ENCODE measurements at places on chromosomes 5 and 9.

- DNase-seq, result no peak
Observed at GRCh38 chr9:112166176-112167140, 8.6 kb downstream of the SUSD1 start.

DNA sequence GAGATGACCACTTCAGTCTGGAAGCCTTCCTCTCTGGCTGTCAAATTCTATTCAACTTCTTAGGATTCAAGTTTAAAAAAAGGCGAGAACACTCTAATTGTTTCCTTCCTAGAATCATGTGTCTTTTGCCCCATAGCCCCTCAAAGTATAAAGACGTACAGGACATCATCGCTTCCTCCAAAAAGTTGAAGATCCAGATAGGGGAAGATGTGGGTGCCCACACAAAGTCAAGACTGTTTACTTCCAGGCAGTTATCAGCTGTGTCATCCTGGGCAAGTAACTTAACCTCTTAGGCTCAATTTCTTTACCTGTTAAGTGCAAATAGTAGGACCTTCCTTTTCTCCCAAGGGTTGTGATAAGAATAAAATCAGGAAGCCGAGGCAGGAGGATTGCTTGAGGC, 40.1 kb downstream of the PPARGC1B start:
- DNase-seq, result no peak

DNA sequence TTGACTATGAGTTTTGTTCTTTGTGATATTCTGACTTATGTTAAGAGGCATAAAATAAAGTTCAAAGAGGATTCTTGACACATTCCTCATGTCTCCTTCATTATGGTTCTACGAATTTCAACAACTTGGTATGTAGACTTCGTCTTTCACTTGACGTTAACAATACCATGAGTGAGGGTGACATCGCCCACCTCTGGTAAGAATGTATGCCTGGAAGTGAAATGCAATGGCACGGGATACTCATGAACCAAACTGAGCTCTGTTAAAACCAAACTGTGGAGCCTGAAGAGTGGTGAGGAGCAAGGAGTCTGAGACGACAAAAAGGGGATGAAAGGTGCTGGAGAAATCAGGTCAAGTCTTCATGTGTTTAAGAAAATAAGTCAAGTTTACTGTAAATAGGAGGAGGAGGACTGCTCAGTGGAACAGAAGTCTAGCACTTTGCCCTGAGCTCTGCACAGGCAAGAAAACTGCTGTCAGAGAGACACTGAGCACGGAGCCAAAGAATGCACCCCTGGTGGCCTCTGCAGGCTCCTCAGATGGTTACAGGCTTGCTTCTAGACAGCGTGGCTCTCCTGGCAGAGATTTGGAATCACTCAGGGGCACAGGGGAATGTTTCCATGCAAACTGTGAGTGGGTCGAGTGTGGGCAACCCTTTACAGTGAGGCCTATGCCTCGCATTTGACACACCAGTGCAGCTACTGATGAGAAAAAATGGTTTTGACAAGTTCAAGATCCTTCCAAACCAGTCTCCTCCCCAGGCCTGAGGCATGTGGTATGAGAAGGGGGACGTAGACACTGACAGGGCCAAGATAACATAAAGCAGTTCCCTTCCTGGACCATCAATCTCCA, 470.1 kb downstream of the IRX1 start:
- DNase-seq, result no peak

- DNase-seq, result no peak
Observed at GRCh38 chr5:171263181-171263580, 45.9 kb upstream of the TLX3 start.

DNA sequence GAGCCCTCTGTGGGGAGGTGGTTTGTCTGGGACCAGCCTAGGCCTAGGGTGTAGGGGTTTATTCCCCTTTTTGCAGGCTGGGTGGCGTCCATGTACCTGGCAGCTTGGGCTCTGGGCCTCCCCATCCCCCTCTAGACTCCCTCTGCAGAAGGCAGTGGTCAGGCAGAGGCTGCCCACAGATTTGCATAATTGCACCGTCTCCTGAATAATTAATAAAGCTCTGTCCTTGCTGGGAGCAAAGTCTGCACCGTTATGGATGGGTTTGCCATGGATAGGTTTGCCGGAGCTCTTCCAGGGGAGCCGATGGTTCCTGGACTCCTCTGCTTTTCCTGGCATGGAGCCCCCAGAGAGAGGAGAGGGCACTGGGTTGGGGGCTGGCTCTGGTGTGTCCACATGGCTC, 60.4 kb downstream of the DAB2IP start:
- DNase-seq, result no peak

GRCh38 chr5:528629-529511, 4.6 kb upstream of the SLC9A3 start:
- no peak for DNase-seq

- peak; percentile 8 for DNase-seq
Observed at GRCh38 chr5:38193015-38193581, 65.3 kb upstream of the EGFLAM start.

DNA sequence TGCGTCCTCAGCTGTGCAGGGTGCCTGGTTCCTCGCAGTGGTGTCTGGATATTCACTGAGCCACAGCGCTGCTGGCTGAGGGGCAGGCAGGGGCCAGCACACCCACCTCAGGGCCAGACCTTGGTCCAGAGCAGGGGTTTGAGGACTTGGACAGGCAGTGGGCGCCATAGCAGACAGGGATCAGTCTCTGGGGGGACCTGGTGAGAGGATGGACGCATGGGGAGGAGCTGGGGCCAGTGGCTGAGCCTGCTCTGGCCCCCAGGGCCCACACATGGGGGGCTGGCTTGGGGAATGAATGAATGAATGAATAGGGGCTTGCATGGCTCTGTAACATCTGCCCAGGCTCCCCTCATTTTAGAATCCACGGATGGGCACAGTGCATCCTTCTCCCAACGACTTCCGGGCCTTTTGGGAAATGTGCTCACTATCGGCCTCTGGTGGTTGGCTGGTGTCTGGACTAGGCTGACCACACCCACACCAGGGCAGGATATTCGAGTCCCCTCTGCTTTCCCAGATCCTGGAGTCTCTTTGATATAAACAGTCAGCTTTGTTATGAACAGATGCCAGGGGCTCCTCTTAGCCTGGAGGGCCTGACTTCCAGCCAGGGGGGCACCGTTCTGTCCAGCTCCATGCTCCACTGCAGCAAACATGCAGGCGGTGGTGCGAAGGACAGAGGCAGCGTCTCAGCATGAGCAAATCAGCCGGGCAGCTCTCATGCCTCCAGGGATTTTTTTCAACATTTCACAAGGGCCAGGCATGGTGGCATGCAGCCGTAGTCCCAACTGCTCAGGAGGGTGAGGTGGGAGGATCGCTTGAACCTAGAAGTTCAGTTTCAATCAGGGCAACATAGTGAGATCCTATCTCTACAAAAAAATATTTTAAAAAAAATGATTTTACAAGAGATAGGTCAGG, 62.6 kb downstream of the NEK6 start:
- DNase-seq, result peak; percentile 11

GRCh38 chr5:119954106-119954505, 324.7 kb downstream of the FAM170A start:
- no peak for DNase-seq

GRCh38 chr5:136192526-136193321, at the start of gene SMIM32:
SMIM32 (minus strand) TSS chr5:136193162; CDS start chr5:136192524, 638 bp downstream.
- DNase-seq, result no peak

GRCh38 chr5:3122985-3123762, 371.7 kb upstream of the IRX2 start:
- DNase-seq, result no peak

DNA sequence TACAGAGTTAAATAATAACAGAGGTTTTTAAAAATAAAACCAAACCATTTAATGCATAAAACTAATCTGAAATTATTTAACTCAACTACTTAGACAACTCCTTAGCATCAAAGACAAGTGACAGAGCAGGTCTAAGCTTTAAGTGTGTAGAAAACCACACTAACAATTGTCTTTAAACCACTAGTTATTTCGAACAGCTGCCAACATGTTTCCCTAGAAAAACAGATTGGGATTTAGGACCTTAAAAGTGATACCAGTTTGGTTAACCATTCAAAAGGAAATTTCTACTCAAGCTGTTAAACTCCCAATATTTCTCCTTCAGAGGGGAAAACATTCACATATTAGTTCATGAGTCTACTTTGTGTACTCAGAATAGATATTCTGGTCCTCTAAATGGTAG, 208.7 kb downstream of the BNC2 start:
- no peak for DNase-seq

DNA sequence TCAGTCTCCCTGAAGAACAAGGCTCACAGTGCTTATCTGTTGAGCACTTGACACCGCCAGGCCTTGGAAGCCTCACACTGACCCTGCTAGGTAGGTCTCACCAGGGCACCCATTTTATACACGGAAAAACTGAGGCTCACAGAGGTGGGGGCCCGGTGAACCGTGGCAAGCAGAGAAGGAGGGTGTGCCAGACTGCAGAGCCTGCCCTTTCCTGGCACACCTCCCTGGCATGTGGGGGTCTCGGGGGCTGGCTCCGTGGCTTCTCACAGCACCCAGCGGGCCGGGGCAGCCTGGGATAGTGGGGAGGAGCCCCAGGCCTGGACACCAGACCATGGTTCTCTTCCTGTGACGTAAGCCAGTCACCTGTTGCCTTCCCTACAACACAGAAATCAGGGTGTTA, 53.7 kb upstream of the IER5L start:
- DNase-seq, result no peak

- no peak for DNase-seq
Observed at GRCh38 chr9:136036848-136037247, 58.2 kb downstream of the NACC2 start.

DNA sequence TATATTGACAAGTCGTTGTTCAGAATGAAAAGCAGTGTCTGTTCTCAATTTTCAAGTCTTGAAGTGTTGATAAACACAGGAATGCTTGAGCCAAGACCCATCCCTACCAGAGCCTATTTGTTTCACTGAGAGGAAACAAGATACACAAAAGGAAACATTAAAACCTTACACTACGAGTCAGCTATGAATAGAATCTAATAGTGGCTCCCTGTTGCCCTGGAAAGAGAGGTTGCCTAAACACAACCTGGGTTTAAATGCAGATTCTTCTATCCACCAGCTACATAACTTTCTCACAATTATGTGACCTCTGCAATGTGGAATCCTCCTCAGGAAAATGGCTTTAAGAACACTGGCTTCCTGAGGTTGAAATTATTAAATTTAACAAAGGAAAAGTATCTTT, 29.1 kb upstream of the BNC2 start:
- DNase-seq, result no peak

DNA sequence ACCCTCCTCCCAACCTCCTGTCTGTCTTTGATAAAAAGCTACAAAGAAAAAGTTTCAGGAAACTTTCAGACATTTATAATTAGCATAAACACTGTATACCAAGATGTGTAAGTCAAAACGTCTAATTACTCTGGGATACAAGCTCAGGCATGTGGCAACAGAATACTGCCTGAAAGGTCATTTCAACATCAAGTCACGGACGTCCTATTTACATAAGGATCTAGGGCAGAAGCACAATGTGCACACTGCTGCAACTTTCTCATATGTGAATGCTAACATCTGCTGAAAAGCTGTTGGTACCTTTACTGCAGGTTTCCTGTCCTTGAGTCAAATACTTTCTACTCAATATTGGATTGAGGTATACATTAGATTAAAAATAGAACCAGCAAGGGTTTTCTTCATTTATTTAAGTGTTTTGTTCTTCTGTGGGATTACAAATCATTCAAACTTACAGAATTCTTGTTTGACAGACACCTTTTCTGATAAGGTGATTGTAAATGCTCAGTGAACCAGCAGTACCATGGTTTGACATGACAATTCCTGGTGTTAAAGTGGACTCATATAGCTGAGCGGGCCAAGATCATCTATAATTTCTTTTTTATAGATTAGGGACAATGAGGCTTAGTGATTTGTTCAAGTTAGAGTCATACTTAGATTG, 36.8 kb downstream of the ELL2 start:
- no peak for DNase-seq

GRCh38 chr9:72315089-72315509, 49.9 kb downstream of the ZFAND5 start:
- peak; percentile 27 for DNase-seq

- DNase-seq, result no peak
Observed at GRCh38 chr5:42974536-42974935, 65.6 kb downstream of the ANXA2R start.

GRCh38 chr5:6781716-6782115, 68.5 kb downstream of the TENT4A start:
- no peak for DNase-seq

DNA sequence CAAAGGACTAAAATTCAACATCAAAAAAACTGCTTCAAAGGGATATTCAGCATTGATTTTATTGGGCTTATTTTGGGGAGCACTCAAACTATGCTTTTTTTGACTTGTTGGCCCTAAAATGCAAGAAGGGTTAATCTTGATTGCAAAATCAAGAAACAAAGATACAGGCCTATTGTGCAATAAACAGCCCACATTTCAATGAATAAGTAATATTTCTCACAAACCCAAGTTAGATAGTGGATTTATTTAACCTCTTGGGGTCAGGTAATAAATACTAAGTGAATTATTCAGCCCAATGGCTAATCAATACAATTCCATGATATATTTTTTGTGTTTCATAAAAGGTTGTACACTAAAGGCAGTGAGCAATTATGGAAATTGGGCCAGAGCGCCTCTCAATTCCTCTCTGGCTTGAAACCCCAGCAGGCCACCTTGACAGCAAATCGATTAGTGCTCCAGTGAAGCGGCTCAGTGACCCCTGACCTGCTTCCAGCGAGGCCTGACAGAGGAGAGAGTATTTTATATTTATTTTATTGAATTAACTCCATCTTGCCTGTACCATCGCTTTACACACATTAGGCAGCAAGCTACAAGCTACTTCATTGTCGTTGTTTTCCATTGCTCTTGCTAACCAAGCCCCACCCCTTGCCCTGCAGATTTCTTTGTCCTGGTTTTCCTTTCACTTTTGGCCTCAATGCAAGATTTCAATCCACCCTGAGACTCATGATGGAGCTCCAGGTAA, 65.5 kb downstream of the EBF1 start:
- DNase-seq, result no peak

DNA sequence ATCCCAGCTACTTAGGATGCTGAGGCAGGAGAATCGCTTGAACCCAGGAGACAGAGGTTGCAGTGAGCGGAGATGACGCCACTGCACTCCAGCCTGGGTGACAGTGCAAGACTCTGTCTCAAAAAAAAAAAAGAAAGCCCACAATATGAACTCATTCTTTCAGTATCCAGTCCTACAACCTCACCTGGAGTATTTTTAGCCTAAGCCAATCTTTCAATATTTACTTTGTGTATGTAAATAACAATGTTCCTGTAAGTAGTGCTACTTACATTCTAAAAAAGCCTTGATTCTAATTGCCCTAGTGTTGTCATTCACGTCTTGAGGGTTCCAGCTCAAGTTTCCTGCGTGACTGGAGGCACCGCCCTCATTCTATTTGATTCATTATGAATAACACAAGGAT, 62.0 kb downstream of the BHMT start:
- no peak for DNase-seq

DNA sequence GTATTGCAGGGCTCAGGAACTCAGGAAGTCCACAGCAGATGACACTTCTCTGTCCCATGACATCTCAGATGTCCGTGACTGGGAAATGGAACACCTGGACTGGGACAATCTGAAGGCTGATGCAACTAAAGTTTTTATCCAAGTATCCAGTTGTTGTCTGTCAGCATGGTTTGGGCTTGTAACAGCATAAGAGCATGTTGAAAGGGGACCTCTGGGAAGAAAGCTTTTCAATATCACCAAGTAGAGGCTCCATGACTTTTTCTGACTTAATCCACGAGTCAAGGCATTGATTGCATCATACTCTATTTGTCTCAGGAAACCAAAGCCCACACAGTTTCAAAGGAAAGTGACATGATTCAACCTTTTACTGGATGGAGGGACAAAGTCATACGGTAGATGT, 807.7 kb downstream of the MTRR start:
- no peak for DNase-seq

- no peak for DNase-seq
Observed at GRCh38 chr5:143498821-143499220, 95.3 kb upstream of the NR3C1 start.

- DNase-seq, result no peak
Observed at GRCh38 chr5:80284720-80285119, 28.9 kb upstream of the SERINC5 start.
